ENCODE measurements at places on chromosomes 6 and 20. TPM values are rescaled to one million over a fixed set of nuclear protein-coding genes. Genes with fewer than 3 reads are reported as not detected.

Gene RAET1L
- 8.0 TPM for total RNA-seq

DNA sequence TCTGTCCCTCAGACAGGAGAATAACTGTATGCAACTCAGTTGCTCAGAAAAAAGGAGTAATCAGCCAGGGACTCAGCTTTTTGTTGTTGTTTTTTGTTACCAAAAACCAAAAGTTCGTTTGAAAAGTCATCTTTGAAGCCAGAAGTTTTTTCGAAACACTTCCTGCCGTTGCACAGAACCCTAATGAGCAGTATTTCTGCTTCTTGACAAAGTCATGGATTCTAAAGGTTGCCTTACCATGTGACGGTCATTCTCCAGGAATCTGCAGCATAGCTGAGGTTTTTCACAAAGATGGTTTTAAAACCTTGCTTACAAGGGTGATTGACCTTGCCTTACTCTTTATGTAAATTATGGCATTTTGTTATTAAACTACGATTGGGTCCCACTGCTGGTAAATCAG lies 1.9 kb downstream of the RAB32 start:
- DNase-seq, result no peak

GRCh38 chr6:157789297-157789696 lies 33.7 kb upstream of the SNX9 start:
- DNase-seq, result no peak

DNA sequence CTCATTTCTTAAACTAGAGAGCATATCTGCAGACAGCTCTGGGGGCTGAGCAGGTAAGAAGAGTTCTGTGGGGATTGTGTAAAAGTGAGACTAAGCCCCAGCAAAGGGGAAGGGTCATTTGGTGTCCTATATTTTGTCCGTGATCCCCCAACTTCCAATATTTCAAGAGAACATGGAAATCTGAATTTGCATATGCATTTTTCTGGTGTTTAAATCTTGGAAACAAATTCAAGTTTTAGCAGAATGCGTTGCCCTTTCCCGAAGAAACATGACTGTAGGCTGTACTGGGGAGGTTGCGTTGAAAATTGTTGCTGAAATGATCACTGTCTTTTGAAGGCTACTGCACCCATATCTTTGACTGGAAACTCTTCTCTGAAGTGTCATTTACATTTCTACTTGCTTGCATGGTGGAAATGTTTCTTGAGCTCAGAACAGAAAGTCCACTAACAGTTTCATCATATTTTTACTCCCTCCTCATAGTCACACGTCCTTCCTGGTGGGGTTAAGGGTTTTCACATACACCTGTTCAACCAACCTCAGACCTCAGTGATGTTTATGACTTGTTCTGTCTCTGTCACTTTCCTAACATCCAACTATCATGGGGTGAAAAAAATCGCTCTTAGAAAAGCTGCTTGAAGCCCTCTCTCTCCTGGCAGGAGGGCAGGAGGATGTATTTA lies 140.3 kb downstream of the BCAS1 start:
- no peak for DNase-seq

GRCh38 chr20:13461849-13462458 lies 176.8 kb downstream of the TASP1 start:
- DNase-seq, result no peak

DNA sequence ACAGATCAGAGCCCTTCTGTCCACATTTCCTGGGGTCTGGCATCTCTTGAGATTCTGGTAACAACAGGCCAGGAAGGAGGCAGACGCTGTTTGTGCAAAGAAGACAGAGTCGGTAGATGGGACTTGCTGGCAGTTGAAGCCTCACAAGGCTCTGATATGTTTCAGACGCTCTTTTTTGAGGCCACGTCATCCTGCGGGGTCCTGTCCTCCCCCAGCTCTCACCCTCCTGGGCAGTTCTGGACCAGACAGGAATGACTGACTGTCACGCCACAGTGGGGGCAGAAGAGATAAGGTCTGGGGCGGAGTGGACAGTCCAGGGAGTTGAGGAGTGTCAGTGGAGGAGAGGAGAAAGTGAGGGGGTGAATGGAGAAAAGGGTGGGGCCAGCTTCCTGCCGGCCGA lies 87.1 kb upstream of the SULF2 start:
- no peak for DNase-seq

DNA sequence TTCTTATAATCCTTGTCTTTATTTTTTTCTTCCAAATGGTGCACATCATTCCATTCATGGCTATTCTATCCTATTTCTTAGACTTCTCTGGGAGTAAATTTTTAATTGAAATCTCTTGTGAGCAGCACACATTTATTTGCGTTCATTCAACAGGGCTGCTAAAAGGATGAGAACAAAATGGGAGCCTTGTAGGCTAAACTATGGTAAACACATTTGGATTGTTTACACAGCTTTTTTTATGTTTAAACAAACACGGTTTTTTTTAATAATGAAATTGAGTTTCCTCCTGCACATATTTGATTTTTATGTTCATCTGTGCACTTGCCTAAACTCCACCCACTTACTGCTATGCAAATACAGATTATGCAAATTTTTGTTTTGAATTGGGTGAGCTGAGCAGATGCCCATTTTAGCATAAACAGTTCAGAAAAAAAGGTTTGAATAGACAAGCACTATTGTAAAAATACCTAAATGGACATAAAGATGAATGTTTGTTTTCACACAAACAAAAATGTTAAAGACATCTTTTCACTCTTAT lies 92.0 kb downstream of the OLIG3 start:
- no peak for DNase-seq

- DNase-seq, result no peak
Measured at GRCh38 chr20:44734938-44735337, 10.7 kb upstream of the KCNK15 start.

GRCh38 chr6:54014440-54014839 lies 96.8 kb upstream of the MLIP start:
- no peak for DNase-seq

Gene DUSP15
- 1.1 TPM for total RNA-seq

GRCh38 chr20:44407402-44408184 lies 52.1 kb downstream of the HNF4A start:
- DNase-seq, result no peak

Gene RAET1G
- total RNA-seq, result 1.9 TPM

- no peak for DNase-seq
Measured at GRCh38 chr6:24683297-24684296, 16.7 kb downstream of the ACOT13 start.

Gene GRM1
- 0.48 TPM for total RNA-seq

Gene THEMIS
- total RNA-seq, result not detected

Measured in suprapubic skin (tissue), 4 donors.